ENCODE measurements at places on chromosomes 16 and 17.
A peak's percentile ranks its signal among the peaks of the same experiment; 100 is the strongest.

DNA sequence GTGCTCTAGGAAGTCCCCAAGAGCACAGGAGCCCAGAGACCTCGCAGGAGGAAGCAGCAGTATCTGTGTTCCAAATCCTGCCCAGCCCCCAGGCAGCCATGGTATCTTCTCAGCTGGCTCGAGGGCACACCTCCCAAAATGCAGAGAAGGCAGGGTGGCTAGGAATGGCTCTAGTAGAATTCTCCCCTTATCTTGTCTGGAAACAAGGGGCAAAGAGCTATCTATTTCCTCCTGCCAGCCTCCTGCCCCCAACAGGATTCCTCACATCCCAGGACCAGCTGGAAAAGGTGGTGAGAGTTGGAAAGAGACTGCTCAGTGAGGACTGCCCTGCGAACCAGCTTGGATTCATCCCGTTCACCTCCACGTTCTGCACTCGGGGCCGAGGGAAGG lies 8.6 kb upstream of the TSPOAP1 start:
- DNase-seq, result peak; percentile 55

DNA sequence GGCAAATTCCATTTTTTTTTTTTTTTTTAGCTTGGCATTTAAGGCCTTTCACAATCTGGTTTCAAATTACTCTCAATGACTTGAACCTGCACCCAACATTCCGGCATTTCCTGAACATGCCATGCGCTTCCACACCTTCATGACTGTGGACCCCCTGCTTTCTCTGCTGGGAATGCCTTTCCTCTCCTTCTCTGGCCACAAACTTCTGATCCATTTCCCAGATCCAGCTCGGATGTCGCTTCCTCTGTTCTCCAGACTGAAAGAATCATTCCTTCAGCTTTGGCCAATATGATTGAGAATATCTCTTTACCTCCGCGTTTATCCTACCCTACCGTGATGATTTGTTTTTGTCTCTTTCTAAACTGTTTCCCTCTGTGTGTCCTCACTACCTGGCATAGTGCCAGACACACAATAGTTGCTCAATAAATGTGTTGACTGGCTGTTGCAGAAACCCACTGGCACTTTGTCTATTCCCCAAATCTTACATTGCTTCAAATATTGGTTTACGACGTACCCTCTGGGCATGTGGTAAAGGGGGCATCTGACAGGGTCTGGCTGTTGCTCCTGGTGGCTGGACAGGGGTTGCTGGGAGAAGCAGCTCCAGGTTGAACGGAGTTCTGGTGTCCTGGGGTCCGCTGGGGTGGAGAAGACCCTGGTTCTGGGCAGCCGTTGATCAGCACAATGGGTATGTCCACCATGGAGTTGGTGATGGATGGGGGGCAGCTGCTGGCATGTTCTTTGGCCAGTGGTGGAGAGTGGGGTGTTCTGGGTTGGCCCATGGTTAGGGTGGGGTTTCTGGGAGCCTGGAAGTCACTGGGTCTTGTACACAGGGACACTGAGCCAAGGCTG lies 14.7 kb downstream of the TNS4 start:
- DNase-seq, result no peak

DNA sequence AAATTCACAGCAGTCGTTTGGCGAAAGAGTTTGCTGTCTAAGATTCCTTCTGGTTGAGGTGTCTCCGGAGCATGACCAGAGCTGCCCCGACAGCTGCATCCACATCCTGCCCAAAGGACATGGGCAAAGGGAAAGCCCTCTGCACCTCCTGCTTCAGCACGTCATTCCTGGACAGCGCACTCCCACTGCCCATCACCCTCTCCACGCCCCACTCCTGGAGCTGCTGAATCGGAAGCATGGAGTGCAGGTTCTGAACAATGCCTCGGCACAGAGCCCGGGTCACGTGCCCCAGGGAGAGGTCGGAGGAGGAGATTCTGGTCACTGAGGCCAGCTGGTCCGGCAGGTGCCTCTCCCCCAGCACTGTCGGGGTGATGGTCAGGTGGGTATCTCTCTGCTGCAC lies 1.3 kb upstream of the TRPV1 start:
- DNase-seq, result no peak

DNA sequence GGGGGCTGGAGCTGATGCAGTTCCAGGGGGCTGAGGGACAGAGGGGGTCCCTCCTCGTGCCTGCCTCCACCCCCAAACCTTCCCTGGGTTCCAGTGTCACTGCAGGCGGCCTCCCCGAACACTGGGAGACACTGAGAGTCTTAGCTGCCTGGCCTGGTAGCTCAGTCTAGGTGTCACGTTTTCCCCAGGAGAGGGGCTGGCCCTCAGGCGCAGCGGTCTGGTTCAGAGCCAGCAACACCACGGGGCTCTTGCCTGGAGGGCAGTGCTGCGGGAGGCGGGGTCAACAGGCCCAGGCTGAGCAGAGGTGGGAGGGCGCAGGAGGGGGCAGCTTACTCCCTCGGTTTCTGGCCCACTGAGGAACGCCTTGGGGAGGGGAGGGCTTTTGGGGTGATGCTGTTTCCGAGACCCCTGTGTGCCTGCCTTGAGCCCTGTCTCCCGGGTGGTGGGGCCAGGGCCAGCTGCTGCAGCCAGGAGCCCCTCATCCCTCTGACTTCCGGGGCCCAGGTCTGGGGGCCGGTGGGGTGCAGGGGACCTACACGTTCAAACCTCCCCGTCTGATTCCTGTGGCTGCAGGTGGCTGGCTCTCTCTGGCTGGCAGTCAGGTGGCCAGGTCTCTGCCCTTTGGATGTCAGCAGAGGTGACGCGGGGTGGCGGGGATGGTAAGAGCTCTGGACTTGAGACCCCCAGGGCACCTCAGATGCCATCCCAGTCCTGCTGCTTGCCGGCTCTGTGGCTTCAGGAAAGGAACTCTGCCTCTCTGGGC lies 89.3 kb upstream of the GSE1 start:
- DNase-seq, result no peak

DNA sequence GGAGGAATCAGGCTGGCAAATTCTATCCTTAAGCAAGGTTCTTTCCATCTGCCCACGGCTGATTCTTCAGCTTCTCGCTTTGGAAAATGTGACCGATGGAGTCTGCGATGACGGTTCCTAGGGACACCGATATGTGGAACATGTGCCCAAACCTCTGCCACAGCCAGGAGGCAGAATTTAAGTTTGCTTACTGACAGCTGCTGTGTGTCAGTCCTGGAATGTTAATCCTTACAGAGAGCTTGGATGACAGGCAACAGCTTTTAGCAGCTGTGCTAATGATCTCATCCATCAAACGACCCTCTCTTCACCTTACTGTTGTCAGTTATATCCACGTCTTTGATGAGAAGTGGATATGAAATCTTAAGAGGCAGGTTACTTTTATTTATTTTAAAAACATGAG lies 11.4 kb upstream of the MYH13 start:
- no peak for DNase-seq

Measured in SIG-M5 (cell line).